Stimulated activated effector memory CD8-positive, alpha-beta T cell treated with anti-CD3 and anti-CD28 coated beads, Interleukin-12 subunit alpha, Interleukin-12 subunit beta, amount 100 ng/mL, for 72 hours (primary cell): ENCODE measurements at places on chromosomes 3 and 15.

- DNase-seq: no peak
Observed at GRCh38 chr3:120681506-120682038, 467 bp downstream of the HGD start.

DNA sequence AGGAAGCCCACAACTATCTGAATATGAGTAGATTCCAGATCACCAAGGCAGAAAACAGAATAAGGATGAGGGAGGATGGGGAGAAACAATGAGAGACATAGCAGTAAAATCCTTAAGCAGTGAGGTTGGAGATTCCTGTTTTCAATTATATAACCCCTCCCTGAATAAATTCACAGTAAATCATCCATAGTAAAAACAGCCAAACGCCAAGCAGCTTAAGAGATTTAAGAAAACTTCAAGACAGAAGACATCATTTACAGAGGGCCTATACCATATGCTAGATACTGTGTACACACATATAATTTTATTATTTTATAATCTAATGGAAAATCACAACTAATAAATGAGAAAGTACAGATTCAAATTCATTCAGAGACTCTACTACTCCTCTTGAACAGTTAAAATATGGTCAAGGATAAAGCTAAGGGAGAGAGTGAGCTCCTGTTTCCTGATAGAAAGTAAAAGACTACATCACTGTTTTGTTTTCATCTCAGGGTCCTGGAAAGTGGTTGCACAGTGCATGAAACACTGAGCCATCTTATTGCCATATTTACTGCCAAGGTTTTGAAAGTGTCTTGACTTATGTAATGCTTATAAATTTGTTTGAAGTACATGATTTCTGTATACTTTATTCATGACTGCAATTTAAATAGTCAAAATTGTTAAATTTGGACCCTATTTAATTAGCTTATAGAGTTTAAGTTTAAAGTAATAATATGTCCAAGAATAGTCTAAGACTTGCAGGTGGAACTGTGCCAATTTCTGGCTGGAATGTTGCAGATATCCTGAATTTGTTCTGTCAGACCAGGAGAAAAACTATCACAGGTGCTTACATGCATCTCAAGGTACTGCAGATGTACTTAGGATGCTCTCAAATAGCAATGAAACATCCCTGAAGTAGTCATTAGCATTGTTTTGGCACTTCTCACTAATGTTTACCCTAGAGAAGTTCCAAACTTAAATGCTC, 141.4 kb downstream of the TBL1XR1 start:
- no peak for DNase-seq

DNA sequence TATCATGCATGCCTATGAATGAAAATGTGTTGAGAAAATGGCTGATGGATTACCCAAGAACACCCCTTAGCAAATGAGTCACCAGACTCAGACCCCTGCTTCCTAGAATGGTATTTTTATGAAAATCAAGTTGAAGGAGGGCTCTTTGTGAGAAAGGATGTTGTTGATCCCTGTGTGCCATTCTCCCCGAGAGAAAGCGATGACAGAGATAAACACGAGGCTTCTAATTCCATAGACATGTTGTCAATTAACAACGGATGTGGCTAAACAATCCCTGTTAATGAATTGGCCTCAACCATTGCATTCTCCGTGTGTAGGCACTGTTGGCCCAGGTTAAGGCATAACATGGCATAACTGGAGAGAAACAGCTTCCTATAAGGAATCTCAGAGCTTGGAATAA, 5.8 kb upstream of the OXTR start:
- DNase-seq: no peak

- no peak for DNase-seq
Observed at GRCh38 chr3:20190991-20191390, 5.0 kb upstream of the SGO1 start.

GRCh38 chr3:10628891-10629670, 123.7 kb upstream of the ATP2B2 start:
- DNase-seq: no peak

GRCh38 chr3:37256447-37256846, 82.1 kb upstream of the LRRFIP2 start:
- DNase-seq: no peak

DNA sequence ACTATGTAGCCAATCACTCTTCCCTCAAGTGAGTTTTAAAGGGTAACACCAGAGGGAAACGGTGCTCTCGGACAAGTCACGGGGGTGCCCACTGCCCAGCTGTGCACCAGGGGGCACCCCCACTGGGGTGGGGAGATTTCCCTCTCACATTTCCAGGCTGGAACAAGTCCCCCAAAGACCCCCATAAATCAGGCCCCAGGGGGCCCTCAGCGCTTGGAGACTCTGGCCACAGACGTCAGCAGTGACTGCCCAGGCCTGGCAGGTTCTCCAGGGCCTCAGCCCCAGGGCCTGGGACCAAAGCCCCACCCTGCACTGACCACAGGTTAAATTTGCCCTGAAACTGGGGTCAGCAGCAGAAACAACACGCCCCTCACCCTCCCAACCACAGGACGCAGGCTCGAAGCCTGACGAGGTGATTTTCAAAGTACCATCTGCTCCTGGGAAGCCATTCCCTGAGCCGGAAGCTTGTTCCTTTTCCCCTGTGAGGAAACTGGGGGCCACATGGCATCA, 17.0 kb downstream of the XXYLT1 start:
- no peak for DNase-seq

DNA sequence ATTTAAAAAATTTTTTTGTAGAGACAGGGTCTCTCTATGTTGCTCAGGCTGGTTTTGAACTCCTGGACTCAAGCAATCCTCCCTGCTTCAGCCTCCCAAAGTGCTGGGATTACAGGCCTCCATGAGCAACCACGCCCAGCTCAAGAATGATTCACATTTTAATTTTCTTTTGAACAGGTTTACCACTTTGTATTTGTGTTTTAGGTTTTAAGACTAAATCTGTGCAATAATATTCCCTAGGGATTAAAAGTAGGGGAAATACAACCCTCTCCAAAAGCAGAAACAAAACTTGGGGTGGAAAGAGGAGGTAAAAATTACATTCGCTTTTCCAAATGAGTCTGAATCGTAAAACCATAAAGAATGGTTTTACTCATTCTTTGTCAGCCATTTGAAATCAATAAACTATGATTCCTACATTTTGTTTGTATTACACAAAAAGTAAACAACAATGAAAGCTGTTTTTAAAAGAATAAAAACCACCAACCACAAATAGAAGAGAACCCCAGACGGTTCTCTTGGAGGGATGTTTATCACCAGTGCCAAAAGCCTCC, 37.8 kb downstream of the SLC24A1 start:
- DNase-seq: no peak

DNA sequence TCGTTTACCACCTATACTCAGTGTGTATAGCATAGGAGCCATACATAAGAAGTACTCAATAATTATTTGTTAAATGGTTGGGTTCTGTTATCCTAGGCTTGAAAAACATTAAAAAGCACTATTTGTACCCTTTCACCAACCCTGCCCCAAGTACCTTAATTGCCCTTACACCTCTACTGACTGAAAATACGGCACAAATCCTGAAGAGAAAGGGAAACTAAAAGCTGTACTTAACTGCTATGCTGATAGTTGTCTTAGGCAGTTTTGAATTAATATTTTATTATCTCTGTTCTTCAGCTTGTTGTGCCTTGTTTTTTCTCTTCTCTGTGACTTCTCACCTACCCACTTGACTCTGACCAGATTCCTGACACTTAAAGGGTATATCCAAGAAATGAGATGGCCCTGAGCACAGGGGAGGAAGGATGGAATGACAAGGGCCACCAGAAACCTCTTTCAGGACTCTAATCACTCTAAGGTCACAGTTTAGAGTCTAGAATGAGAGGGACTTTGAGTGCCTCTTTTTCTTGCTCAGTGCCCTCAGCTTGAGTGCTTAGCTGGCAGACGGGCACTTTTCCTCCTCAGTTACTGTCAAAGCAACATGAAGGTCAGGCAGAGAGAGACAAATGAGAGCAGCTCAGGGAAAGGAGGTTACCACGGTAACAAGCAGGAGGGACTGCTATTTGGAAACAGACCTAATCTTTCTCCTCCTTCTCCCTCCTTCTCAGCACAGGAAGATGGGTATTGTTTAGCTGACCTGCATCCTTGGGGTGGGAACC, 136.5 kb downstream of the ZNF609 start:
- DNase-seq: no peak

GRCh38 chr3:127406309-127407025, 118.6 kb upstream of the PRR20G start:
- DNase-seq: no peak

DNA sequence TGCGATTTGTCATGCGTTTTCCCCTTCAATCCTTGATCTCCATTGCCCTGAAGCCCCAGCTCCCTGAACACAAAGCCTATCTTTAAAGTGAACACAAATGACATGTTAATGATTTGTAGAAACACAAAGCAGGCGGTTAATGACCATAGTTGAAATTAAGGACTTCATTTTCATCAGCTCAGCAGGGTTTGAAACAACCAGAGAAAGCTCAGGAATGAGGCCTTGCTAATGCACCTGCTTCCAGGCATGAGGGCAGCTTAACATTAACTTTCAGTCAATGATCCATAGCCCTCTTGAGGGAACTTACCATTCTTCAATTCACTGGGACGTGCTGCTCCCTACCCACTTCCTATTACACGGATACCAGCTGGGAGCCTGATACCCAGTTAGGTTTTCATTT, 427.2 kb upstream of the CBLB start:
- no peak for DNase-seq

DNA sequence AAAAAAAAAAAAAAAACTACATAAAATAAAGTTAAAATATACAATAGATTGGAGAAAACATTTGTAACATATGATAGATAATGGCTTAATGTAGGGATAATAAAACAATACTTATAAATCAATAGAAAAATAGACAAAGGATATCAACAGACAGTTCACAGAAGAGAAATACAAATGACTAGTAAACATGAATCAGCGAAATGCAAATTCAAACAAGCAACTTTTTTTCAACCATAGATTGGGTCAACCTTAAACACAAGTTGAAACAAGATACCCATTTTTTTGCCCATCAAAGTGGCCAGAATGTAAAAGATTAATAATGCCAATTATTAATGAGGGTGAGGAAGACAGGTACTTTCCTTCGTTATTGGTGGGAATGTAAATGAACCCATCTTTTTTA, 59.9 kb downstream of the ABHD2 start:
- DNase-seq: no peak

- no peak for DNase-seq
Observed at GRCh38 chr3:41630708-41631107, 331.2 kb downstream of the ULK4 start.

- no peak for DNase-seq
Observed at GRCh38 chr3:78660957-78661356, 1106.8 kb downstream of the ROBO1 start.

GRCh38 chr3:177131927-177132636, 65.2 kb downstream of the TBL1XR1 start:
- DNase-seq: no peak

DNA sequence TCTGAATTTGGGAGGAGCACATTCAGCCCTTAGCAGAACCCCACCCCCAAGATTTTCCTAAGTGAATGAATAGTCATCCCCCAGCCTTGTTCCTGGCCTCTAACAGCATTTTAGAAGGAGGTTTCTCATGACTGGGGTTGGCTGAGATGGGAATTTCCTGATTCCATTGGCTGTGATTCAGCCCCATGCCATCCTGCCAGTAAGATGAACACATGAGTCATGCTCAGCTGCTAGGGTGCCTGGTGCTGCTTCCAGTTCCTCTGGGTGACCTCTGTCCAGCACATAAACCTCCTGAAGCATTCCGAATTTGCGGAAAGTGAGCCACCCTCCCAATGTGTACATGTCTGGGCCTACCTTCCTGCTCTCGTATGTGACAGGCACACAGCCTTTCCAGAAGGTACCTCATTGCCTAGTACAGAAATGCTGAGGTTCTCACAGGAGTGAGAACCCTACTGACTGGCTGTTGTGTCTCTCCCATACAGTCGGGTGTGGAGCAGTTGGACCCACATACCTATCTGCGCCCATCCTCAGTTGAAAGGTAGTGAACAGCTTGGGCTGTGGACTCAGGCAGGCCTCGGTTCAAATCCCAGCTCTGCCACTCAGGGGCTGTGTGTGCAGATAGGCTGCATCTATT, 91.7 kb downstream of the APBA2 start:
- peak; percentile 34 for DNase-seq

- no peak for DNase-seq
Observed at GRCh38 chr3:184814214-184814613, 2.2 kb downstream of the VPS8 start.

GRCh38 chr3:80285388-80285787, 517.6 kb upstream of the ROBO1 start:
- no peak for DNase-seq

DNA sequence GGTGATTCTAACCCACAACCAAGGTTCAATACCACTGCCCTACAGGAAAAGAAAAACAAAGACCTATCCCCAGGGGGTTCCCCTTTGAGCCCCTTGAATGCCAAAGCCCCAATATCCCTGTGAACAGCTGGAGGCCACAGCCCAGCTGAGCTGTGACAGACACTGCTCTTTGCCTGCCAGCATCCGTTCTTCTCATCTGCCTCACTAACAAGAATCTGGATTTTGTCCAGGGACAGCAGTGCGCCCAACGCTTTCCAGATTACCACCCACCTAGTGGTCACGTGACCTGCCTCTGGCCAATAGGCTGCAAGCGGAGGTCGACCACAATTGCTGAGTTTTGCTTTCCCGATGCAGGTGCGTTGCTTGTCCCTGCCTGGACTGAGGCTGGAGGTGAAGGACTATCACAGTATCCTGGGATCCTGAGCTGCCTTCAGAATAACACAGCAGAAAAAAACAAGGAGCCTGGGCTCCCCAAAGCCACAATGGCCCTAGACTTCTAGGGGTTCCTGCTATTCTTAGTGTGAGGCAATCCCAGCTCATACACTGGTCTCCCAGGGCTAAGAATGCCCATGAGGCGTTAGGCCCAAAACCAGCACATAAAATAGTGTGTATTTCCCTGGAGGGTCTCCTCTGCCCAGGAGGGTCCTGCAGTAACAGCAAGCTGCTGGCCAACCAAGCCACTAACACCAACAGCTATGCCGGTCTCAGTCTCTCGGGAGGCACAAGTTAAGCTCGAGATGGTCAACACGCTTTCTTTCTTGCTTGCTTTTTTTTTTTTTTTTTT, 13.8 kb downstream of the BDH1 start:
- no peak for DNase-seq

GRCh38 chr3:88807491-88808105, 299.8 kb upstream of the EPHA3 start:
- DNase-seq: no peak

- no peak for DNase-seq
Observed at GRCh38 chr15:101161656-101162055, 90.2 kb downstream of the CHSY1 start.

- no peak for DNase-seq
Observed at GRCh38 chr3:145716519-145716918, 444.5 kb downstream of the PLOD2 start.

DNA sequence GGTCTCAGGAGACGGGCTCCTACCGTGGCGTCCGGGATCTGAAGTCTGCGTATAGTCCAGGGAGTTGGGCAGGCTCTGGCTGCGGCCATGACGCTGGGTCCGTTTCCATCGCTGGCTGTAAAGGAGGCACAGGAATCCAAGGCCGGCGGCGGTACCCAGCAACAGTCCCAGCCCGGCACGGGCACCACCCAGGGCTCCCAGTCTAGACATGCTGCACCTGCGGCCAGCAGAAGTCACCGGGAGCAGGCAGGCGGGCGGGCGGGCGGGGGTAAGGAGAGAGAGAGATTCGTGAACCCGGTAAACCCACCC, 526 bp downstream of the RMDN3 start:
- DNase-seq: peak; percentile 64

GRCh38 chr3:141860766-141861513, 15.5 kb upstream of the ATP1B3 start:
- DNase-seq: no peak
